ENCODE measurements at places on chromosomes 12 and 14.
A peak's percentile ranks its signal among the peaks of the same experiment; 100 is the strongest.

DNA sequence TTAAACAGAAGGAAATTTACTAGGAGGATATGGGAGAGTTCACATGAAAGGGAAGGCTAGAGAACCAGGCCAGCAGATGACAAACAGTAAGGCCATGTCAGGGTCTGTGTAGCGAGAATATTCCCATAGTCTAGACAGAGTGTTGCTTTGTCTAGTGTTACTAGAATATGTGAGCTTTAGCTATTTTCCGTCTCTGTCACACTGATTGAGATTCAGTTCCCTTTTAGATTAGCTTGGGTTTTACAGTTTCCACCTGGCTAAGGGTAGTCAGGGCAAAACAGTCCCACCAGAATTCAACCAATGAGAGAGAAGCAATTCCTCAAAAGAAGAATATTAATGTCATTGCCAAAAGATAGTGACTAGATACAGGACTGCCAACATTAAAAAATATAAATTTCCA is 82.8 kb upstream of the MDM1 start:
- DNase-seq, result no peak

GRCh38 chr12:106358396-106359241 is 1.1 kb downstream of the POLR3B start:
- no peak for DNase-seq

GRCh38 chr14:75811872-75812499 is 150.9 kb downstream of the TTLL5 start:
- DNase-seq, result no peak

- no peak for DNase-seq
Observed at GRCh38 chr14:23115039-23115731, 3.9 kb downstream of the CEBPE start.

GRCh38 chr12:132109741-132110140 is 34.4 kb downstream of the DDX51 start:
- no peak for DNase-seq

- no peak for DNase-seq
Observed at GRCh38 chr12:122955156-122955555, 11.1 kb downstream of the ABCB9 start.

GRCh38 chr14:103521951-103522563 is 573 bp downstream of the CKB start:
- DNase-seq, result no peak

DNA sequence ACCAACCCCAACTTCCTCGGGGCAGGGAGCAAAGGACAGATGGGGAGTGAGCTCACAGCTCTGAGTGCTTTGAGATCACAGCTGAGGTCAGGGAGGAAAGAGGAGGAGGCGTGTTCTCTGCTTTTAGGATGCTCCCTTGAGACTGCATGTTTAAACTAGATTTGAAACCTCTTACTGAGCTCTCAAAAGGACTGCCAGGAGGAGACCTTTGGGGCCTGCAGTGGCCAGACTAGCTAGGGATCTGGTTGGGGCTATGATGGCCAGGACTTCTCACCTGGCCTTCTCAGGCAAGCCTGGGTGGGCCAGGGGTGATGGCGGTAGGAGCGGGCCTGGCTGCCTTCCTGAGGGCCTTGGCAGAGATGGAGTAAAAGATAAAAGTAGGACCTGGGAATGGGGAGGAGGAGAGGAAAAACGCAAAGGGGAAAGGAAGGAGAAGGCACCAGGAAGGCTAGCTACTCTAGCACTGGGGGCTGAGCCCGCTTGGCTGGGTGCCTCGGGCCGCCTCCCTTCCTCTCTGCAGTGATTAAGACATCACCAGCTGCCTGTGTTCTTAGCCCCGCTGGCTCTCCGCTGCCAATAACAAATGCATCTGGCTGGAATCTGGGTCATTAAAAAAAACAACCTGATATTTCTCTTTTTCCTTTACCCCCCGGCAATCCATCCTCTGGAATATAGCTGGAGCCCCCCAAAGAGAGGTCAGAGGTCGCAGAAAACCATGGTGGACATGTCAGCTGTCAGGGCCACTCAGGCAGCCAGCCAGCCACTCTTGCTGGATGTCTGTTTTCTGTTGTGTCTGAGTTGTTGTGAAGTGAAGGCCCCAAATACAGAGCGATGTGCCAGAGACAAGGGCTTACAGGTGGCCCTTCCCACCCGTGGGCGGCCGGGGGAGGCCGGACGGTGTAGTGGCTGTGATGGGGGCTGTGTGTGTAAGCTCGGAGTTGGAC is 141.3 kb downstream of the TSPAN9 start:
- no peak for DNase-seq

- DNase-seq, result no peak
Observed at GRCh38 chr14:97153527-97153926, 356.3 kb downstream of the VRK1 start.

- no peak for DNase-seq
Observed at GRCh38 chr14:92679246-92679645, 69.2 kb downstream of the LGMN start.

- DNase-seq, result no peak
Observed at GRCh38 chr14:98903371-98903770, 368.6 kb downstream of the BCL11B start.

GRCh38 chr14:99559286-99559990 is 44.6 kb downstream of the CCDC85C start:
- DNase-seq, result no peak

DNA sequence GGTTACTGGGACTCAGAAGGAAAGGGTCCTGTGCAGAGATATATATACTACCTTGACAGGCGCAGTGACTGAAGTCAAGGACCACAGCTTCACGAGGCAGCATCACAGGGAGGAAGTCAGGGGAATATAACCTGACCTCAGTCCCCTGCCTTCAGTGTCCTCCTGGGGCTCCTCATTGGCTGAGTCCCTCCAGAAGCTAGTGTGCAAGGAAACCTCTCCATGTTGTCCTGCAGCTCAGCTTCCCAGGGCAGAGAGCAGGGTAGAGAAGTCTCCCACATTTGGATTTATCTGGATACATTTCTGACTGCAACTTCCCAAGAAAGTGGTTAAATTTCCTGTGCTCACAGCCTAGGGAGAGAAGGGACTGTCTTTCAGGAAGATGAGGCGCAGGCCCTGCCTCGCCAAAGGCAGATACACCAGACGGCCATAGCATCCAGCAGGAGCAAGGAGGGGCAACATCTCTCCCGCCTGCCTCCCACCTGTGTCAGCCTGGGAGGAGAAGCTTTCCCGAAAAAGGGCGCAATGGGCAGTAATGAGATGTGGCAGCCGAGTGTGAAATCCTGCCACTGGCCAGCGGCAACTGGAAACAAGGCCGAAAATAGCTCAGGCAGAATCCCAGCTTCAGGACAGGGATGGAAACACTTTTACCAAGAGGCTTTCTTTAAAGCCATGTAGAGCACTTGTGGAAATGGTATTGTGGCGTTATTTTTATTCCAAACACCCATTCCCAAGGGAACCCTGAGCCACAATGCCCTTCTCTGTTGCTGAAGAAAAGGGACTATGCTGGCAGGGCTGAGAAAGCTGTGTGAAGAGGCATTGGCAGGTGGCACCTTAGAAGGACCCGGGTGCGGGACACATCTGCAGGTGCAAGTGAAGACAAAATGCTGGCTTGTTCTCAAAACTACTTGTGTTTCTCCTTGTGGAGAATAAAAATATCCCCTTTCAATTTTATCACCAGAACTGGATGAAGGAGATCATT is 54.9 kb upstream of the HIF1A start:
- no peak for DNase-seq

GRCh38 chr12:101051901-101052550 is 158.0 kb downstream of the SLC5A8 start:
- no peak for DNase-seq

- DNase-seq, result no peak
Observed at GRCh38 chr12:13154831-13155230, 41.7 kb upstream of the EMP1 start.

GRCh38 chr14:104687601-104688504 is 1.6 kb upstream of the INF2 start:
- DNase-seq, result no peak

GRCh38 chr14:94390372-94391086 is 2.1 kb upstream of the SERPINA1 start:
- no peak for DNase-seq

DNA sequence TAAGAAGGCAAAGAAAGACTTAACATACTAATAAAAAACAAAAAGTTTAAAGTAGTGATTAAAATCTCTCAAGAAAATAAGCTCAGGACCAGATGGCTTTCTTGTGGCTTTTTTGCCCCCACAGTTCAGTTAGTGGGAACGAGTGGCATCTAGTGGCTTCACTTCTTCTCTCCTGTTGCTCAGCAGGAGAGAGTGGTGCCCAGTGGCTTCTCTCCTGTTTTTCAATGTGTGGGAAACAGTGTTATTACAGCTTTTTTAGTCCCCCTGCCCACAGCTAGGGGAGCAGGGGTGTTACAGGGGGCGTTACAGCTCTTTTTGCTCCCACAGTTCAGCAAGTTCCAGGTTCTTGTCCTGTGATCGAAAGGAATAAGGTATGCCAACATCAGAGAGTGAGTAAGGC is 135.2 kb downstream of the RERGL start:
- DNase-seq, result no peak

- peak; percentile 83 for DNase-seq
Observed at GRCh38 chr12:121038861-121039668, at the start of gene OASL. TSS of gene OASL (minus strand) at chr12:121039246. CDS start at chr12:121038971, 275 bp downstream.

DNA sequence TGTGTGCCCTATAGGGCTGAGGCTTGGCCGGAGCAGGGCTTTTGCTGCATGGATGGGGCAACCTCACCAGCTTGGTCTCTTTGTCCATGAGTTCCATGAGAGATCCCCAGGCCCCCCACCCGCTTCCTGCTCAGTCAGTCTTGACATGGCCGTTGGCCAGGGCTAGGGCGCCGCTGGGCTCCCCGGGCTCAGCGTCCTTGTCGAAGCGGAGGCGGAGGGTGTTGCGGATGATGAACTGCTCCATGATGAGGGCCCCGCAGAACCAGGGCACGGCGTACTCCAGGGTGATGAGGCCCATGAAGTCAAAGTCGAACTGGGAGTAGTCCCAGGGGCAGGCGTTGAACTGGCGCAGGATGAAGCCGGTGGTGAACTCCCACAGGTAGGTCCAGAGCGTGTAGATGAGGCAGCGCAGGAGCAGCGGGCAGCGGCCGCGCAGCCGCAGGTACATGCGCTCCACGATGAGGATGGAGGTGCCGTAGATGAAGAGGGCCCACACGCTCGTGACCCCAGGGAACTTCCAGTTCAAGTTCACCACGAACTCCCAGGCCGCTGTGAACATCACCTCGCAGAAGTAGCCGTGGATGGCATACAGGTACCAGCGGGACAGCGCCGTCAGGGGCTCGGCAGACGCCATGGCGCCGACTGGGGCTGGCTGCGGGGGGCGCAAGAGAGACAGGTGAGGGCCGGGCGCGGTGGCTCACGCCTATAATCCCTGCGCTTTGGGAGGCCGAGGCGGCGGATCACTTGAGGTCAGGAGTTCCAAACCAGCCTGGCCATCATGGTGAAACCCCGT is 15.0 kb downstream of the TMEM229B start:
- no peak for DNase-seq

GRCh38 chr12:52518574-52519386 is 1.4 kb downstream of the KRT5 start:
- DNase-seq, result no peak

DNA sequence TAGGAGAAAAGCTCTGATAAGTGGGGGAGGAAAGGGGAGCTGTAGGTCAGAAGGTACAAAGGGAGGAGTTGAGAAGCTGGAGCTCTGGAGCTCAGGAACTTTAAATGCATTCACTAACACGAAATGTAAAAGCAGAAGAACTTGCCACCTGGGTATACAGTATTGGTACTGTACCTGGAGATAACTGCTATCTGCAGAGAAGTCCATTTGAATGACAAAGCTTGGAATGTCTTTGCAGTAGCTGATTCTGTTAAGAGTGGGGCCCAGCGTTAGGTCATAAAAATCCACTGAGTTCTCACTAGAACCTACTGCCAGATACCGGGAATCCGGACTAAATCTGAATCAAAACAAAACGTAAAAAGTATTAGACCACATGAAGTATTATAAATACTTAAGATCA is 55.6 kb downstream of the ZC3H14 start:
- no peak for DNase-seq

DNA sequence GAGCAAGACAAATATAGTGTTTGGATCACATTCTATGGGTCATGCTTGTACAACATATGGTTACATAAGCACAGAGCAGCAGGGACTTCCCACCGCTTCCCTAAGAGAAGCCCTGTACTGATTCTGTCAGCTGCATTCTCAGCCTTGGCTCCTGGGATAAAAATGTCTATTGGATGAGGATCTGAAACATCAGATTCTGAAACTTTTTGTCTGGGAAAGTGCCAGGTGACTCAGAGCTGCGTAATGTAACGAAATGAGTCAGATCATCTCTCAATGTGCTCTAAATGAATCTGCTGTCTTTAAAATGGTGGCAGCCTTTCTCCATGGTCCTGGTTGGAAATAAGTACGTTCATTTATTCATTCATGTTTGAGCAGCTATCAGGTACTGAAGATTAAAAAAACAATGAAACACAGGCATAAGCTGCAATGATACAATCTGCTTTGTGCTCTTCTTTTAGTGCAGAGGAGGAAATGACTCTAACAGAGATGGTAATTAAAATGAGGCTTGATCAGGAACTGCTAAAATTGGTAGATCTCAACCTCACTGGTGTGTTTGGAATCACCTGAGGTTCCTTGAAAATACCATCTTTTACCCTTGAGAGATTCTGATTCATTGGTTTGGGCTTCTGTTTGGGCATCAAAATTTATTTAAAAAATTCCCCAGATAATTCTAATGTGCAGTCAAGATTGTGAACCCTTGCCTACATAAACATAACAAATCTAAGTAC is 99.1 kb upstream of the NAP1L1 start:
- DNase-seq, result no peak

GRCh38 chr12:130334937-130335336 is 2.8 kb upstream of the PIWIL1 start:
- DNase-seq, result no peak

DNA sequence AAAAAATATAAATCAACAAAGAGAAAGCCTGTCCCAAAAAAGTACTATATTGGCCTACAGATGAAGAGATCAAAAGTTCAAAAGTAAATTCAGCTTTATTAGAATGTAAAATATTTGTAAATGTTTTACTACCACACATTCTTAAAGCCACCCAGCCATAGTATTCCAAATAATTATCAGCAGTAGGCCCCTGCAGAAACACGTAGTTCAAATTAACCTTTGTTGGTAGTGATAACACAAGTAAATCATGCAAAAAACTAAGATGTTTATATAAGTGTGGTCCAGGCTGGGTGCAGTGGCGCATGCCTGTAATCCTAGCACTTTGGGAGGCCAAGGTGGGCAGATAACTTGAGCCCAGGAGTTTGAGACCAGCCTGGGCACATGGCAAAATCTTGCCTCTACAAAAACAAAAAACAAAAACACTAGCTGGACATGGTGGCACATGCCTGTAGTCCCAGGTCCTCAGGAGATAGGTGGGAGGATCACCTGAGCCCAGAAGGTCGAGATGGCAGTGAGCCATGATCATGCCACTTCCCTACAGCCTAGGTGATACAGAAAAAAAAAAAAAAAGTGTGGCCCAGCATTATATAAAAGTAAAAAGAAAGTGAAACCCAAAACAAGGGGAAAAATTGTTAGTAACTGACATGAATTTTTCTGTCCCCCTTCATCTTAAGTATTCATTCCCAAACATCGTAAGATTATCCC is 17.9 kb downstream of the SPTLC2 start:
- DNase-seq, result no peak

GRCh38 chr12:6823182-6824084 is 1.8 kb downstream of the GPR162 start:
- no peak for DNase-seq
